ENCODE measurements at places on chromosomes 13 and 19. TPM values are rescaled to one million over a fixed set of nuclear protein-coding genes. Genes with fewer than 3 reads are reported as not detected.

Gene DLEU7
- total RNA-seq, result 0.09 TPM

Gene ZNF548
- total RNA-seq, result 20.4 TPM

Gene LONP1
- 120 TPM for total RNA-seq

Gene LGALS13
- total RNA-seq, result not detected
